ENCODE measurements at places on chromosomes 2 and 18.

DNA sequence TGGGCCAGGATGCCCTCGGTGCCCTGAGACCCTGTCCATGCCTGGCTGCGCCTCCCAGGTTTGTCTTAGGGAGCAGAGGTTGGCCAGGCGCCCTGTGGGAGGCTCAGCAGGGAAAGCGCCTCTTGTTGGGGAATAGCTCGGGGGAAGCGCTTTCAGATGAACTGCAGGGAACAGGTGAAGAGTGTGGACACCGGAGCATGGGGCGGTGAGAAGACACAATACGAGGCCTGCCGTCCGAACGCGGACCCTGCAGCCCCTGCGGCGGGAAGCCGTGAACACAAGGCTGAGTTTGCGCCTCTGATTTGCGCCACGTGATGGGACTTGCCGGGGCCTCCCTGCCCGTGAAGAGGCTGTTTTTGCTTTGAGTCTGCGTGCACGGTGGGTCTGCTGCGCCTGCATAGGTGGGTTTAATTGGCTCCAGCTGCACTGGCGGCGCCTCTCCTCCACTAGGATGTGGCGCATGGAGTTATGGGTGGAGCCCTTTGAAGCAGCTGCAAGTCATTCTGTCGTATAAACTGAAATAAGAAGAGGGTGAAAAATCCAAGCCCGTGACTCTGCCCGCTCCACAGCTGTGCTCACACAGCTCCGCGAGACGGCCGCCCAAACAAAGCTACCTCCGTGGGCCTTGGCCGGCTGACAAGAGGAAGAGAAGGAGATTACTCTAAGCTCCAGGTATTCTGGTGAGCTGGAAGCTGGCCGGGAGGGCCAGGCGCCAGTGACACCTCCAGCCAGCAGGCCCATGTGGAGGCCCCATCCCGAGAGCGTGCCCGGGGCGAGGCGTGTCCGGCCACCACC, 103.5 kb upstream of the CTDP1 start:
- no peak for DNase-seq

GRCh38 chr2:227324642-227324994, 433 bp upstream of the MFF start:
- no peak for DNase-seq

GRCh38 chr2:70926042-70926441, 9.7 kb upstream of the ATP6V1B1 start:
- DNase-seq: no peak

- DNase-seq: peak; percentile 78
Measured at GRCh38 chr18:13500227-13500865, 226.0 kb downstream of the FAM210A start.

GRCh38 chr2:51120754-51121280, 88.9 kb upstream of the NRXN1 start:
- no peak for DNase-seq

DNA sequence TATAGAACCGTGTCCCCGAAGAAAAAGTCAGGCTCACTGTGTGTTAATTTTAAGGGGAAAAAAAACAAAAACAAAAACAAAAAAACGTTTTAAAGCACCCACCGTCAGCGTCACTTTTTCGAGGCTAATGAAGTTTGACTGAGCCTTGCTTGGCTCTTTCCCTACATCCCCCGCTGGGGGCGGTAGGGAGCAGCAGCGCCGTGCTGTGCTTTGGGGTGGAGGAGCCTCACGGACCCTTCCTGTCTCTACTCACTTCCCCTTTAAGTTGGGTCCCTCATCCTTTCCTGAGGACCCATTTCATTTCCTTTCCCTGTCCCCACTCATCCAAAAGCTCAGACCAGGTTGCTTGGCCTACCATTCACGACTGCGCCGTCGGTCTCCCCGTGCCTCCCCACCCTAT, 82.8 kb upstream of the RPL31 start:
- no peak for DNase-seq

- DNase-seq: no peak
Measured at GRCh38 chr2:100107906-100108647, 34.3 kb downstream of the AFF3 start.

DNA sequence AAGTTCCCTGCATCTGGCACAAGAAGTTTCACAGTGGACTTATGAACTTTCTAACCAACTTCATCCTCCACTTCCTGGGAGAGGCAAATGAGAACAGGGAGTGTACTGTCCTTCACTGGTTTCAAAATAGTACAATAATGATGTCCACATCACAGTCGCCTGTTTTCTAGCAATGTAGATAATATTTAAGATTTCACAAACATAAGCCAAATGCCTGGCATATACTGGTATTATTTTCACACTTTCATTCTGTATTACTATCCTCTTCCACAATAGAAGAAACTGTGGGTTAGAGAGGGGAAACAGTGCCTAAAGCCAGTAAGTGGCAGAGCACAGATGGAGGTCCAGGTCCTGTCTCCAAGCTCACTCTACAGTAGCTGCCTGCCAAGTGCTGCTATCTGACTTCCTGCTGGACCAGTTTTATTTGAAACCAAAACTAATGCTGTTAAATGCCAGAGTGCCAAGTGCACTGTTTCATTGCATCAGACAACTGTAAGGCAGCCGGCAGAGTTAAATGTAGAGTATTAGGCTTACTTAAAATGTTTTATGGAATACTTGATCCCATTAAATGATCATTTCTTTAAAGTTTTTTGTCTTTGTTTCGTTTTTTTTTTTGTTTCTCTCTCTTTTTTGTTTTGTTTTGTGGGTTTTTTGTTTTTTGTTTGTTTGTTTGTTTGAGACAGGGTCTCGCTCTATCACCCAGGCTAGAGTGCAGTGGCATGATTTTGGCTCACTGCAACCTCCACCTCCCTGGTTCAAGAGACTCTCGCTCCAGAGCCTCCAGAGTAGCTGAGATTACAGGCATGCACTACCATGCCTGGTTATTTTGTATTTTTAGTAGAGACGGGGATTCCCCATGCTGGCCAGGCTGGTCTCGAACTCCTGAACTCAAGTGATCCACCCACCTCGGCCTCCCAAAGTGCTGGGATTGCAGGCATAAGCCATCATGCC, 15.1 kb downstream of the COBLL1 start:
- DNase-seq: no peak

GRCh38 chr2:69372767-69373166, 14.3 kb downstream of the GFPT1 start:
- DNase-seq: no peak

GRCh38 chr2:88574445-88574844, 52.8 kb downstream of the EIF2AK3 start:
- no peak for DNase-seq

DNA sequence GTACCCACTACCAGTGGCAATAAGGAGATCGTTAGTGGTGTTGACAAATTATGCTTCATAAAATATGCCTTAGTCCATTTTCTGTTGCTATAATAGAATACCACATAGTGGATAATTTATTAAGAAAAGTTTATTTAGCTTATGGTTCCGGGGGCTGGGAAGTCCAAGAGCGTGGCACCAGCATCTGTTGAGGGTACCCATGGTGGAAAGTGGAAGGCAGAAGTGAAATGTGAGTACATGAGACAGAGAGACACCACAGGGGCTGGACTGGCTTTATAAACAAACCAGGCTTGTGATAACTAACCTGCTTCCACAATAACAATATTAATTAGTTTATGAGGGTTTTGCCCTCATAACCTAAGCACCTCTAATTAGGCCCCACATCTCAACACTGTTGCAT, 146.6 kb downstream of the RNF144A start:
- no peak for DNase-seq

- no peak for DNase-seq
Measured at GRCh38 chr2:111157071-111157661, 36.5 kb downstream of the BCL2L11 start.

GRCh38 chr18:42426496-42427015, 471.5 kb downstream of the PIK3C3 start:
- DNase-seq: no peak

DNA sequence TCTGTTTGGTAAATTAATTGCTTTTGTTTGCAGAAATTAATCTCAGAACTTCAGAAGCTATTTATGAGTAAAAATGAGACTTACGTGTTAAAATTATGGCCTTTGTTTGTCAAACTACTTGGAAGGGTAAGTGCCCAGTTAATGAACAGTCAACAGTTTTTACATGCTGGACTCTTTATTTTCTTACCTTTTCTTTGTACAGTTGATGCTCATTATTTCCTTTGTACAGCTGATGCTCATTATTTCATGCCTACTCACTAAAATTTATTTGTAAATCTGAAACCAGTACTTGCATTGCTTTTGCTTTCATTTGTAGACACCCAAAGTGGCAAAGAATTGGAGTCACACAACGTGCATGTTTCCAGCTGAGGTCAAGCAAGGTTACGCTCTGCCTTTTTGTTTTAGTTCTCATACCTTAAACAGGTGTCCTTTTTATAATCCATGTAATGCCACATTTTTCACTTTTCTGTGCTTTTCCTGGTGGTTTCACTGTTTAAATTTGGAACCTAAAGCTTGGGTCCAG, 13.3 kb downstream of the RIF1 start:
- no peak for DNase-seq

GRCh38 chr2:104599787-104600510, 254.0 kb upstream of the POU3F3 start:
- no peak for DNase-seq

DNA sequence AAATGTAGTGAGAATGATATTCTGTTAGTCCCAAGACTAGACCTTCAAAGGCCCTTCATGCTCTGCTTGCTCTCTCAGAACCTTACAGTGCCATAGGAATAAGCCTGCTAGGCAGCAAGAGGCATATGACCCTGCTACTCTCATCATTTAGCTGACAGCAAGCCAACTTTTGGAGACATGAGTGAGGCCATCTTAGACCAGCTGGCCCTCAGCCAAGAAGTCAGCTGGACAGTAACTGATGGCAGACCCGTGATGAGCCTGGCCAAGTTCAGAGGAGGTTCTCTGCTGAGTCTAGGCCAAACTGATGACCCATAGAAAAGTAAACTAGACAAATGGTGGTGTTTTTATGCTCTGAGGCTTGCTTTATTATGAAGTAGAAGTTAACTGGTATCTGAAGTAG, 82.6 kb downstream of the C18orf54 start:
- no peak for DNase-seq

Data from right atrium auricular region (tissue), 2 donors.